ENCODE measurements at places on chromosomes 2 and 18. TPM values are rescaled to one million over a fixed set of nuclear protein-coding genes. Genes with fewer than 3 reads are reported as not detected.

The ELOA2 gene
- total RNA-seq = not detected

DNA sequence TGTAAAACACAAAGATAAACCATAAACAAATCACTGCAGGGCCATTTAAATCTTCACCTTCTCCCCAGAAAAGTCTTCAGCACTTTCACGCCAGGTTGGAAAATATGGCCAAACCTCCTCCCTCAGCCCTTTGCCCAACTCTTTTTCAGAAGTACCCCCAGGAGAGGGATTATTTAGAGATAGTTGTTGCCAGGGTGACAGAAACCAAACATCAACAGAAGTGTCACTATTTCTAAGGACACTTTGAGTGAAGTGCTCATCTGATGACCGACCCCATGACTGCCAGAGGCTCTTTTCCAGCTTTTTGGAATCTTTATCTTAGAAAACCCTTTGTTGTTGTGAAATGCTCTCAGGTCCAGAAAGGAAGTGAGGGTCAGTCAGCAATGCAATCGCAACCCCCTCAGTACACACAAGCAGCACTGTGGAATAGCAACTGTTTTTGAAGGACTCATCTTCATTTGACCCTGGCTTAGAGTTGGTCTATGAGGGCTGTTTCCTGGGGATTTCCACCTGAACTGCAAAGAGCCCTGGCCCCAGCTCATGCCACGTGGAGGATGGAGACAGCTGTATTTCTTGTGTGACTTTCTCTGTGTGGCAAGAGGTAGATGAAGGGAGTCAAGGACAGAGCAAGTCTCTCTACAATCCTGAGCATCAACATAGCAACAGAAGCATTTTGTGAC is 114.0 kb upstream of the STON1 start:
- DNase-seq = no peak

The BOLL gene
- not detected for total RNA-seq

- no peak for DNase-seq
Observed at GRCh38 chr2:56347881-56348280, 164.1 kb downstream of the CCDC85A start.

The ASB3 gene
- total RNA-seq = 17.6 TPM

The CAPN14 gene
- total RNA-seq = 0.15 TPM

The TANC1 gene
- total RNA-seq = 80.0 TPM

The C1QL2 gene
- total RNA-seq = not detected

DNA sequence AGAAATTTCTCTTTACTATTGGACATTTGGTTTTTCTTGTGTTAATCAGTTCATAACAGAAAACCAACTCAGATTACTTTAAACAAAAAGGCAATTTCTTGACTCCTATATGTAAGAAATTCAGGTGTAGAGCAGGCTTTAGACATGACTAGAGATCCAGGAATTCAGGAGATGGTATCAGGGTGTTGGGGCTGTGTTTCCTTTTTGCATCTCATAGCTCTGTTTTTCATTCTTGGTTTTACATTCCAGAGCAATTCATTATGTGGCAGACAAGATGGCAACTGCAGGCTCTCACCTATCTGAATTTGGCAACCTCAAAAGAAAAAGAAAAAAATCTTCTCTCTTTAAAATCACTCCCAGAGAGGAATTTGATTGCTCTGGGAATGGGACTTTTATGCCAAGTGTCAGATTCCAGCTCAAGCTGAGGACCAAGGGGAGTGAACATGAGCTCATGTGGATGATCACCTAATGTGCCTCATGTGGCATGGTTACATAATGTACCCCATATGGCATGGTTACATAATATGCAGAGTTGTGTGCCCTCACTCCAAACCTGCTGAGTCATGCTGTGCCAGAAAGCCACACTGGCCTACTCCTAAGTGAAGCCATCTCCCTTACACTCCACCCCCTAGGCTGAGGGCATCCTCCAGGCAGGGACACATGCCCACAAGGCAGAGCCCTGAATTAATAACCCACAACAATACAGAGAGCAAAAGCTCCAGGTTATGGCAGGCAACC is 282.7 kb downstream of the MBD2 start:
- DNase-seq = no peak

GRCh38 chr18:7164323-7165004 is 46.9 kb upstream of the LAMA1 start:
- DNase-seq = no peak

- DNase-seq = no peak
Observed at GRCh38 chr2:12176623-12177454, 430.4 kb downstream of the LPIN1 start.

DNA sequence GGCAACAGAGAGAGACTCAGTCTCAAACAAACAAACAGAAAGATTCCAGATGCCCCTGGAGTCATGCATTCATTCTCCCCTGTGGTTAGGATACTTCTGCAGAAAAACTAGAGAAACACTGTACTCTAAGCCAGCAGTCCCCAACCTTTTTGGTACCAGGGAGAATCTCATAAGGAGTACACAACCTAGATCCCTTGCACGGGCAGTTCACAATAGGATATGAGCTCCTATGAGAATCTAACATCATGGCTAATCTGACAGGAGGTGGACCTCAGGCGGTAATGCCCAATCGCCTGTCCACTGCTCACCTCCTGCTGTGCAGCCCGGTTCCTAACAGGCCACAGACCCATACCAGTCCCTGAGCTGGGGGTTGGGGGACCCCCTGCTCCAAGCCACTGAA is 18.3 kb downstream of the PSME4 start:
- no peak for DNase-seq

- peak; percentile 51 for DNase-seq
Observed at GRCh38 chr2:204491528-204491927, 53.7 kb upstream of the PARD3B start.

DNA sequence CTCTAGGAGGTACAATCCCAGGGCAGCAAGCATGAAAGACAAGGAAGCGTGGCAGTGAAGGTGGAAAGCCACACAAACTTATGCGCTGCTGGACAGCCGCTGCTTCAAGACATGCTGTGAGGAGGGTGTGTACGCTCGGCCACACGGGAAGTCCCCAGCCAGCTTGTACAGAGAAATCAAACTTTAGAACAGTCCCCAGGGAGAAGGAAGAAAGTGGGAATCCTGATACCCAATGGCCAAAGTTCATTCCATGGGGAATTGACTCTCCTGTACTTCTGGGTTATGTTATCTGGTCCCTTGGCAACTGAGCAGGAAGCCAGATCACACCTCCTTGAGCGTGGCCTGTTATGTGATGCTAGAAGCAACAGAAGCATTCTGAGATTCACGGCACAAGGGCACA is 86.1 kb upstream of the BOD1L2 start:
- no peak for DNase-seq

The ZNF638 gene
- 96.7 TPM for total RNA-seq

GRCh38 chr2:227188292-227188691 is 23.9 kb downstream of the COL4A3 start:
- no peak for DNase-seq

- no peak for DNase-seq
Observed at GRCh38 chr2:71224935-71225334, 2.0 kb downstream of the PAIP2B start.

DNA sequence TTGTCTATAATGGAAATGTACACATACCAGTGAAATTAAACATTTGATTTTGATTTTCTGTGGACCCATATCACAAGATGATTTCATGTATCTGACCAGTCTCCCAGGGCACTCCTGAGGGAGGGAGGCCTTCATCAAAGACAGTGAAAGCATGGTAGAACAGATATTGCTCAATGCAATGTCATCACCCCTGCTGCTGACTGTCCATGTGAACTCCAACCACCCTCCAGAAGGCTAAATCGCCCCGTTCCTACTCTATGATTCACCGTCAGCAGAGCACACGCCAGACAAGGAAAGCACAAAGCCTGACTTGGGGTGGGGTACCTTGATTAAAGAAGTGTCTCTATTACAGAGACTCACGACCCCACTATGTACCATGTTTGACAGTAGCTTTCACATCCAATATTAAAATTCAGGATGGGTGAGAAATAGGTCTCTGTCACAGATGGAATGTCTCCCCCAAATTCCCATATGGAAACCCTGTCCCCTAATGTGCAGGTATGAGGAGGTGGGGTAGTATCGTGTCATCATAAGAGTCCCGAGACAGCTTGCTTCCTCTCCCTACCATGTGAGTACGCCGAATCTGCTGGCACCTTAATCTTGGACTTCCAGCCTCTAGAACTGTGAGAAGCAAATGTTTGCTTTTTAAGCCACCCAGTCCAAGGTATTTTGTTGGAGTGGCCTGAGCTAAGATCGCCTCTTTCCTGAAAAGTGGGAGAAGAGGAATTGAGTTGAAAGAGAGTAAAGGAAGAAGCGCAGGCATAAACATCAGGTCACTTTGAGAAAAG is 42.4 kb downstream of the CYB5A start:
- no peak for DNase-seq

The SNRPD1 gene
- total RNA-seq = 33.3 TPM

- no peak for DNase-seq
Observed at GRCh38 chr2:186379052-186379451, 107.0 kb upstream of the ZC3H15 start.

DNA sequence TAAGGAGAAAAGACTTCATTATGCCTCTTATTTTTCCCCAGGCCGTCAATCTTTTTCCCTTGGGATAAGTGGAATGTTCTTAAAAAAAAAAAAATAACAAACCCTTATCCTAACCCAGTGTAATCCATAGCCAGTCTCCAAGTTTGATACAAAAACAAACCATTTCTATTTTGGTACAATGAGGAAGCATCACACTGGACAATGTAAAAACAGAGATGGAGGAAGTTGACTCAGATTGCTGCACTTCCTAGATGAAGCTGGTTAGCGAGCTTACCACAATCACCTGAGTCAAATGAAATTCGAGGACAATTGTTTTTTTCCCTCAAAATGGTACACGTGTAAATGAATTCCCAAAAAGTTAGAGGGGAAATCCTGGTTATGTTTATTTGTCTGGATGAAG is 259.7 kb downstream of the TCF4 start:
- peak; percentile 88 for DNase-seq

All from glomerular endothelial cell (primary cell).